ENCODE measurements at places on chromosomes 12 and 14.

DNA sequence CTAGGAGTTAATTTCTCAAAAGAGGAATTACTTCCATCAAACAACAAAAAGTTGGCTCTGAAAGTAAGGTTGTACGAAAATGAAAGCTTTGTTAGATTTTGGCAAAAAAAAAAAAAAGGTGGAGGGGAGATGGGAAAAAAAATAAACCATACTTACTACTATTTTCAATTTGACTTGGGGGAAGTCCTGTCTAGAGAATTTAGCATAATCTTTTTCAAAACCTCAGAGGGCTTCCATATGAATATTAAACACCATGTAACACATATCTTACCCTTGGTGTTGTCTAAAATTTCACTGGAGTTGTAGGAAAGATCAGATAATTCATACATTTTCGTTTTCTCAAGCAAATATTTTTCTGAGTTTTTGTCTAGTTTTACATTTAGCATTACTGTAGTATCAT, 17.5 kb downstream of the GRIP1 start:
- DNase-seq = no peak

GRCh38 chr12:30026621-30027234, 243.0 kb upstream of the TMTC1 start:
- no peak for DNase-seq

- no peak for DNase-seq
These were observed 187.7 kb upstream of the DCN start for GRCh38 chr12:91370086-91370868.

DNA sequence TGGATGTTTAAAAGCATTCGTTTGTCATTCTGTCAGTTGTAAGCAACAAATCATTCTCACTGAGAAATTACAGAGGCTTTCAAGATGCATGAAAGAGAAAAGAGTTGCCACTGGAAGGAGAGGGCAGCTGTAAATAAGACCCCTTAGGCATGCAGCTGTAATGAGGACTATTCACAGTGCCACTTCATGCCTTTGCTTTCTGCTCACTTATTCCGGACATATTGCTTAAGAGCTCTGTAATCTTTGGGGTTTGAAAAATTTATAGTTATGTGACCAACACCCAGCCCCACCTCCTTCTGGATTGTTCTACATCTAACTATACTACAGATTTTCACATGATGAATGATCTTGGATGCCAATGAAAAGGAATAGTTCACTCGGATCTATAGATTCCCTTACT, 194.8 kb upstream of the DCN start:
- no peak for DNase-seq

- DNase-seq = no peak
These were observed 319.9 kb downstream of the AEBP2 start for GRCh38 chr12:19759227-19759626.

DNA sequence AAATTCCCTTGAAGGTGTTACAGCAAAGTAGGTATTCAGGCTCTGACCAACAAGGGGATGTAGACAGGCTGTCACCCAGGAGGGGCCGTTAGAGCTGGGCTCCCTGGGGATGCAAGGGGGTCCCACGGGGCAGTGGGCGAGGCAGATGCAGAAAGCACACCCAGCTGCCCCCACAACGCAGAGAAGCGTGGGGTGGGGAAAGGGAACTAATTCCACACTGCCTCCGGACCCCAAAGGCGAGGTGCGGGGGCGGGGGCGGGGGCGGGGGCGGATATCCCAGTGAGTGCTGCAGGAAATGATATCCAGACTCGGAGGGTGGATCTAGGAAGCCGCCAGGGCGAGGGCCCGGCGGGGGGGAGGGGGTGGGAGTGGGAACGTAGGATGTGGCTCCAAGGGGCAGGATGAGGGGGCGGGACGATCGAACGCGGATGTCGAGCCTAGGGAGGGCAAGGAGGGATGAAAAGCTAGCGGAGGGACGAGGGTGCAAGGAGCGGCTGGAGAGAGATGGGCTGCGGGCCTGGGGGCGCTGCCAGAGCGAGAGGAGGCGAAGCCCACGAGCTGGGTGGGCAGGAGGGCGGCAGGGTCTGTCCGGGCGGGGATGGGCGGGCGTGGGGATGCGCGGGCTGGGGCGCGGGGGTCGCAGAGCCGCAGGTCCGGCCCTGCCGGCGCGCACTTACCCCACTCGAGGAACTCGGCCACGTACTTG, 874 bp downstream of the CDC42BPB start:
- DNase-seq = peak; percentile 21

- DNase-seq = no peak
These were observed 5.5 kb upstream of the VASH1 start for GRCh38 chr14:76755610-76756370.

GRCh38 chr12:107369006-107369405, 275.7 kb upstream of the CRY1 start:
- no peak for DNase-seq

DNA sequence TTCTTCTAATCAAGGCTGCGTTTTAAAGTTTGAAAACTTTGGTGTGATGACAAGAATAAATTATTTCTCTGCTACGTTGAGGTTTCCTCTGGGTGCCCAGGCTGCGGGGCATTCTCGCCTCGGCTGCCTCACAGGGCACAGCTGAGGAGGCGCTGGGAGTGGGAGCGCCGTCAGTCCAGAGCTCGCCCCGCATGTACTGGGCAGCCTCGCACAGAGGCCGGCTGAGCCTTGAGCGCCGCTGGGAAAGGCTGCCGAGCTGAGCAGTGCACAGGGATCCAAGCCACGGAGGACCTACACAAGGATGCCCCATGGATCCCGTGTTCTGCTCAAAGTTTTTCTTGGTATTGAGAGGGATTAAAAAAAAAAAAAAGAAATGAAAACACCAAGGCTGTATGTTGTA, 11.6 kb downstream of the RFX4 start:
- DNase-seq = no peak

- no peak for DNase-seq
These were observed 8.0 kb downstream of the AGAP2 start for GRCh38 chr12:57730336-57731067.

- peak; percentile 15 for DNase-seq
These were observed 4.9 kb downstream of the AACS start for GRCh38 chr12:125070112-125070511.

DNA sequence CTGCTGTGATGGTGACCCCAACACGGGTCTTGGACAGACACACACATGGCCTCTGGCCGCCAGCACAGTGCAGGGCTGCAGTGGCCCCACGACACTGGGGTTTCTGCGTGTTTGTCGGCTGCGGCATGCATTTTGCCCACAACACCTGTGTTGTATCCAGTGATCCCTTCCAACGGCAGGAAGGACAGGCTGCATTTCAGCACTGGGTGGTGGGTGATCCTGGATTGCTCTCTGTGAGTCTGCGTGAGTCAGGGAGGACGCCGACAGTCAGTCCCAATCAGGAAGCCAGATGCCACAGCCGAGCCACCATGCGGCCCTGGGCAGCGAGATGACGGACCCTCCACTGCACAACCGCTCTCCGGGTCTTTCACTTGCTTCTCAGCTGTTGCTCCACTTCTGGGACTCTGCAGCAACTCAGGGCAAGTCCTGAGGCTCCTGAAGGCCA, 20.6 kb downstream of the LRTM2 start:
- no peak for DNase-seq

GRCh38 chr12:114895827-114896226, 211.9 kb upstream of the TBX3 start:
- no peak for DNase-seq

Data from NCI-H526 treated with DMSO at 0.1 percent for 48 hours (cell line).